SK-N-MC (cell line): ENCODE measurements at places on chromosomes 3 and 15.

DNA sequence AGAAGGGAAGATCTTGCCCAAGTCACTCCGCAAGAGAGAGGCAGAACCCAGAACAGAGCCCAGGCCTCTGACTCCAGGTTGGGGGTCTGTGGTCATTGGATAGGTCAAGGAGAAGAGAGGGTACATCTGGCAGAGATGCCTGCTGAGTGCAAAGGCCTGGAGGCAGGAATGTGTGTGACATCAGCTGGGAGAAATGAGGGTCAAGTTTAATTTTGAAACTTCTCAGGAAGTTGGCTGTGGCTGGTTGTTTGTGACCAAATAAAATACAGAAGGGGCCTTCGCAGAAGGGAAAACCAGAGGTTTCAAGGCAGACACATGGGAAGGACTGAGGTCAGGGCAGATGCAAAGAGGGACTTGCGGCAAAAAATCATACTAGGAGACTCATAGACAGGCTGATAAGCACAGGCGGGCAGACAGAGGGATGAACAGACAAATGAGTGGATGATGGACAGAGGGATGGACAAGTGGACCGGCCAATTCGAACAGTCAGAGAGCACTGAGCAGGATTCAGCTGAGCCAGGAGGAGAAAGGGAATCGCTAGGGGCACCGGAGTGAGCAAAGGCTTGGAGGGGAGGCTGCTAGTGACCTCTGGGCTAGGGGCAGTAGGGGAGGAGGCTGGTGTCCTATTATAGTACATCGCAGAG lies 28.8 kb upstream of the CACNA2D2 start:
- no peak for DNase-seq

DNA sequence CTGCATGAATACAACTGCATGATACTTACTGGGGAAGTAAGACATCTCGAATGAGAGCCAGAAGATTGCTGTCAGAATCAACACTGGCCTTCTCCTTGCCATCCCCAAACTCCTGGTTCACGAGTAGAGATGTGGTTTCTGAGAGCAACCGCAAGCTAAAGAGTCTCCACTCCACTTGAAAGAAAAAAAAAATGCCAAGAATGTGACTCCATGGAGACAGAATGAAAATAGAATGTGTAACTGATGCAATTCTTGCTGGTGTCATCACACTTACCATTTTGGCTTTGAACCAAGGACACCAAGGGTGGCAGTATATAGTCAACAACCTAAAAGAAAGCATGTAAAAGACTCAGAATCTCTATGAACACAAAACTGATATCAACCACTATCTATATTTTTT lies 280.4 kb downstream of the ULK4 start:
- peak; percentile 82 for DNase-seq

DNA sequence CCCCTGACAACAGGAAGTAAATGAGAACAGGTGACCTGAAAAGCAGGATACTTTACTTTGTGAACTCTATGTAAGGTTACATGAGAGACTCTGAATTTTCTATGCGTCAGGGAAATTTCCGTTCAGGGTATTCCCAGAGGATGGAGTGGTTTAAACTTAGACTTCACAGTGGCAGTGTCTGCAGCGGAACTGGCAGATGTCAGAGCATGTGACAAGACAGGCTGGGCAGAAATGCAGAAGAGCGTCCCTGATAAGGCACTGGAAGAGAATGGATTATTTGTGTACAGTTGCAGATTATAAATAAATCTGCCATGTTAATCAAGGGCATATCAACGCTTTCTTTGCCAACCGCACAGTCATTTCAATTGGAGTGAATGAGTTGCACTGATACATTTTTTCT lies 598.4 kb upstream of the ZNF717 start:
- DNase-seq, result no peak

DNA sequence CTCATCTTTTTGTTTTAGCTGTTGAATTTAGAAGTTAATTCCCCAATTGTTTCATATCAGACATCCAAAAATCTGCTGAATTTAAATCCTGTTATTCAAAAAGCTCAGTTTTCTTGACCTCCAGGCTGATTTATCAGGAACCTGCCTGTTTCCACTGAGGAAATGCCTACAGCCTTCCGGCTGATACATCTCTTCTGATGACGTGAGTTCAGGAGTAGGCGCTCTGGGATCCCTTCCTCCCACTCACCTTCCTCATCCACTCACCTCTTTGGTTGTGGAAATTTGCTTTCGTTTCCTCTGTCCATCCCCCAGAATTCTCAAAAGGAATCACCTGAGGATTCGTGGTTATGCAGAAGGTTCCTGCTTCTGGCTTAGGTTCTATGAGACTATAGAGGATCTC lies 55.4 kb upstream of the ALDH1A3 start:
- DNase-seq, result no peak

- no peak for DNase-seq
These were observed 26.2 kb downstream of the LARP6 start for GRCh38 chr15:70827721-70828120.

- DNase-seq, result peak; percentile 28
These were observed 31.1 kb downstream of the CYFIP1 start for GRCh38 chr15:22949074-22949547.

- DNase-seq, result no peak
These were observed 374.6 kb upstream of the TBL1XR1 start for GRCh38 chr3:177571944-177572315.

- DNase-seq, result no peak
These were observed 38.8 kb upstream of the ADAMTS9 start for GRCh38 chr3:64726414-64727090.

DNA sequence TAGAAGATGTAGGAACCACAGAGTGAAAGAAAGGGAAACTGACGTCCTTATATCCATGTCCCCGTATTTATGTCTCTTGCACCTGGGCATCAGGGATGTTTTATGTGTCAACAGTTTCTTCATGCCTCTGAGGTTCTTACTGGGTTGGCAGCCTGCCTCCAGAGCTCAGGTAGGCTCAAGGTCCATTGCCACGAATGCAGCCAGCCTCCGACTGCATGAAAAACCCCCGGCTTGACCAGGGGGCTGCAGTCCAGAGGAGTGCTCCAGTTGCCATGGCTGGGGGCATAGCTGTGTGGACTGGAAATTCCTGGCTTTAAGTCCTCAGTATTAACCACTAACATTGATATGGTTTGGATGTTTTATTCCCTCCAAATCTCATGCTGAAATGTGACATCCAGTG lies 2.8 kb upstream of the CSPG5 start:
- DNase-seq, result no peak

- DNase-seq, result no peak
These were observed 15.3 kb downstream of the ST8SIA2 start for GRCh38 chr15:92409006-92409405.

GRCh38 chr3:14812196-14812790 lies 6.5 kb upstream of the FGD5 start:
- DNase-seq, result no peak

DNA sequence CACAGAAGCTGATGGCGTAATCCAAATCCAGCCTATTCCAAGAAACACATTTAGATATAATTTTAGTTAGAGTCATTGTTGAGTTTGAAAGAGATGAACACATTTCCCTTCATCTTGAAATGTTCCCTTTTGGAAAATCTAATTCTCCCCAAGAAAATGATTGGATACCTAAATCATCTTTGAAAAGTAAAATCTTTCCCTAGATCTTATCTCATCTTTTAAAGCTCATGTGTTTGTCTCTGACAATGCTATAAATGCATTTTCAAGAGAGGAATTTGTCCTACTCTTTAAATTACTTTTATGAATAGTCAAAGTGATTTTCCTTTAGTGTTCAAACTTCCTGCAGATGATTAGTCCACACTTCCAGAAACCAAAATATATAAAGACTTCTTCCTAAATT lies 82.6 kb upstream of the CNTN6 start:
- no peak for DNase-seq

DNA sequence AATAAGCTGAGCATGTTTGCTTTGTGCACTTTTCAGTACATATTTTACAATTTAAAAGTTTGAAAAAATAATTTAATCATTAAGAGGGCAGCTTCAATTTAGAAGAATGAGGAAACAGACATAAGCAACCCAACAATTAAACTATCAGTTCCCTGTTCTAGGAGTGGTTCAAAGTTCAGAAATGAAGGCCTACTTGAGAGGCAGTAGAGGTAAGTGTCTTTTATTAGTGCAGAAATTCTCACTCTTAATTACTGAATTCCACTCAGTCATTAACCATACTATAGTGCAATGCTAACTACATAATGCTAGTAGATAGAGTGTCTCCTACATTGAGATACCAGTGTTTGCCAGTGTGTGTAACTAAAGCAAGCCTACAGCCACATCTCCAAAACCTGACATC lies 73.1 kb downstream of the TNIK start:
- DNase-seq, result no peak

DNA sequence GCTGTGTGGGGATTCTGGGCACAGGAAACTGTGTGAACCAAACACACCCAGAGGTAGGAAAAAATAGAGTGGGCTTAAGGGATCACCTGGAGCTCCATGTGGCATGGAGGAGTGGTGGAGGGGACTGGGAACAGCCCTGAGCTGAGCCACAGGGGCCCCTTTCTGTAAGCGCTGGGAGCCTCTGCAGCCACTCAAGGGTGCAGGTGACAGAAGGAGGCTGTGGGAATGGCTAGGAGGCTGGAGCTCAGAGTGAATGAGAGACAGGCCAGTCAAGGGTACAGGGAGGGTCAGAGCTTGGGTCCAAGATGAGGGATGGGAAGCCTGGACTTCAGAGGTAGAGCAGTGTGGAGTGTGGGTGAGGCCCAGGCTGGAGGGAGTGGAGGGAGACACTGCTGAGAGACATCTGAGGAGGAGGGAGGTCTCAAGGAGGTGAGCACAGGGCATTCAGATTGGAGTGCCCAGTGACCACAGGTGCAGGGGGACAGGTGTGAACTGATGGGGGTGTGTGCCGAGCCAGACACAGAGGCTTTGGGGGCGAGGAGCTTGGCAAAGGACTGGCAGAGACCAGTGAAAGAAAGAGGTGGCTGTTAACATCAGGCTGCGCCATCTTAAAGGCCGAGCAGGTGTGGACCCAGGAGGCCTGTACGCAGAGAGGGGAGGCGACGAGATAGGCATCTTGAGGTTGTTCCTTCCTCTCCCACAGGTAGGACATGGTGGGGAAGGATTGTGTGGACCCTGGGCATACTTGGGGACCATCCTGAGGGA lies 56.8 kb downstream of the FGD5 start:
- no peak for DNase-seq

DNA sequence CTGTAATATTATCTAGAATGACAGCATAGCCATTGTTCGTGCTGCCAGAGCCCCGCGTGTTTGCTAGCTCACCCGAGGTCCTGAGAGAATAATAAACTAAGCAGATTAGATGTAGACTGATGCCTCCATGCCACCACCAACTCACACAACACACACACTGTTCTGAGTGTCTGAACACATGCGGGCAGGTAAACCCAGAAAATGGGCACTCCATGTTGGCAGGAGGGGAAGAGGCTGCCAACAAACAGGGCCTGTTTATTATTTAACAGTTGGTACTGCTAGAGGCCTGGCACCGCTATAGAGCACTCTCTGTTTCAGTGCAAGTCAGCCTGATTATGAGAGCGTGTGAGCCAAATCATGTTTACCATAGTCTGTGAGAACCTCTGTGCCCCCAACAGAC lies 299.0 kb downstream of the ZBTB20 start:
- no peak for DNase-seq

GRCh38 chr3:69005071-69005790 lies 8.3 kb downstream of the EOGT start:
- no peak for DNase-seq

DNA sequence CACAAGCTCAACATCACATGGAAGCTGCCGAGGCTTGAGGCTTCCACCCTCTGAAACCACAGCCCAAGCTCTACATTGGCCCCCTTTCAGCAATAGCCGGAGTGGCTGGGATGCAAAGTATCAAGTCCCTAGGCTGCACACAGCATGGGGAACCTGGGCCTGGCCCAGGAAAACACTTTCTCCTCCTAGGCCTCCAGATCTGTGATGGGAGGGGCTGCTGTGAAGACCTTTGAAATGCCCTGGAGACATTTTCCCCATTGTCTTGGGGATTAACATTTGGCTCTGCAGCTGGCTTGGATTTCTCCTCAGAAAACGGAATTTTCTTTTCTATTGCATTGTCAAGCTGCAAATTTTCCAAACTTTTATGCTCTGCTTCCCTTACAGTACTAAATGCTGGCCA lies 18.2 kb downstream of the HRG start:
- DNase-seq, result no peak

- DNase-seq, result no peak
These were observed 149.8 kb upstream of the BNIP2 start for GRCh38 chr15:59838900-59839299.

GRCh38 chr3:116039651-116039985 lies 405.7 kb downstream of the LSAMP start:
- DNase-seq, result no peak

- DNase-seq, result no peak
These were observed 55.4 kb downstream of the TMCC1 start for GRCh38 chr3:129838086-129838485.

- DNase-seq, result no peak
These were observed 61.0 kb downstream of the HMG20A start for GRCh38 chr15:77481670-77482069.

- DNase-seq, result no peak
These were observed 138.3 kb downstream of the UACA start for GRCh38 chr15:70625011-70625410.

DNA sequence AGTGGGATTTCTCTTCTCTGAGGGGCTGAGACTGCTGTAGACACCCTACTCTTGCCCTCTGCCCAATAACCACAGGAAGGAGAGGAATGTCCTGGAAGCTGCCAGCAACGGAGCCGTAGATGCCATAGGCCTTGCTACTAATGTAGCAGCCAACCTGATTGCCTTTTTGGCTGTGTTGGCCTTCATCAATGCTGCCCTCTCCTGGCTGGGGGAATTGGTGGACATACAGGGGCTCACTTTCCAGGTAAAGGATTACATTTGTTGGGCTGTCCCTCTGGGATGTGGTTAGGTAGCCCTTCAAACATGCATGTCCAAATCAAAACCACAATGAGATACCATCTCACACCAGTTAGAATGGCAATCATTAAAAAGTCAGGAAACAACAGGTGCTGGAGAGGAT lies 16.1 kb downstream of the SLC28A2 start:
- no peak for DNase-seq

DNA sequence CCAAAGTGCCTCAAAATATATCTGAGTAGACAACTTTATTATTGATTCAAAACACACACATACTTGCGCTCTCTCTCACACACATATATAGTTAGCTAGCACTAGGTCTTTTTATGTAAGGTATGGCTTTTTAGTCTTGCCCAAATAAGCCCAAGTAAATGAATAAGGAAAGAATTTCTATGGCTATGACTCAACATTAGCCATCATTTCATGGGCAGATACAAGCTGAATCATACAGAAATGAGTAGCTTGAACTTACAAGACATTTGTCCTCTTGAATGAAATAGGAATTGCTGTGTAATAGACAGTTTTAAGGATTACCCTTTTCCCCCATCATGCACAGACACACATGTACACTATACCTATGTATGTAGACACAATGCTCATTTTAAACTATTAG lies 4.9 kb downstream of the CADPS start:
- DNase-seq, result no peak

DNA sequence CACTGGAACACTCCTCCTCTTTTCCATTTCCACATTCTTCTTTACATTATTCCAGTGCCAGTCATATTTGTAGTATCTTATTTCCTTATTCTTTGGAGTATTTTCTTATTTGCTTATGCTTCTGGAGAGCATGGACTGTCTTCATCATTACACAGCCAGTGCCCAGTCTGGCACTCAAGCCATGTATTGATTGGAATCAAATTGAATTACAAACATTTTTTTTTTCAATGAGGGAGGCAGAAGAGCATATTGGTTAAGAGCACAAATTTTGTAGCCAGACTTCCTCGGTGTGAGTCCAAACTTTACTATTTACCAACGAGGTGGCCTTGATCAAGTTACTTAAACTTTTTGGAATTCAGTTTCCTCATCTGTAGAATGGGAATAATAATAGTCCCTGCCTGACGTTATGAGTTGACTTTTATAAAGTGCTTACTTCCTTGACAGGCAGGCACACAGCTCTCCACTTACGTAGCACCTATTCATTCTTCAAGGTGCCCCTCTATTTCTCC lies 186.6 kb upstream of the BCL6 start:
- no peak for DNase-seq
